ENCODE measurements at places on chromosomes 16 and 17.

DNA sequence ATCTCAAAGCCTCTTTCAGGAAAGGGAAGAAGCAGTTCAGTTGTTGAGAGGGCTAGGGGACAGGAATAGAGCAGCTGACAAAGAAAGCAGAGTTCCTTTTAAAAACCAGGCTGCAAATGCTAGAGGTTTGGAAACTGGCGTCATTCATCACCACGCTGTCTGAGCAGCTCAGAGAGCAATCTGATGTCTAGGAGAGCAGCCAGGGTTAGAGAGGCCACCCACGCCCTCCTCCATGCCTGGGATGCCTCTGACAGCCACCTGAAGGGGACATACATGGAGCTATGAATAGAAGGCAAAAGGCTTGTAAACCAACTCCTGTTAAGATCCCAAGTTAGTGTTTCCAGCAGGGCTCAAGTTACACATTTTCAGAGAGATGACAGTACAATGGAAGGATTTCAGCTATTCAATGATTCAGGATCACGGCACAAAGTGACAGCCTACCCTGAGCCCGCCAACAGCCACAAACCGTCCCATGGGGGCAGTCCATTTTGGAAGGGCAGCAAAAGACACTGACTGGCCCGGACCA, 12.4 kb downstream of the RAB5C start:
- no peak for DNase-seq

DNA sequence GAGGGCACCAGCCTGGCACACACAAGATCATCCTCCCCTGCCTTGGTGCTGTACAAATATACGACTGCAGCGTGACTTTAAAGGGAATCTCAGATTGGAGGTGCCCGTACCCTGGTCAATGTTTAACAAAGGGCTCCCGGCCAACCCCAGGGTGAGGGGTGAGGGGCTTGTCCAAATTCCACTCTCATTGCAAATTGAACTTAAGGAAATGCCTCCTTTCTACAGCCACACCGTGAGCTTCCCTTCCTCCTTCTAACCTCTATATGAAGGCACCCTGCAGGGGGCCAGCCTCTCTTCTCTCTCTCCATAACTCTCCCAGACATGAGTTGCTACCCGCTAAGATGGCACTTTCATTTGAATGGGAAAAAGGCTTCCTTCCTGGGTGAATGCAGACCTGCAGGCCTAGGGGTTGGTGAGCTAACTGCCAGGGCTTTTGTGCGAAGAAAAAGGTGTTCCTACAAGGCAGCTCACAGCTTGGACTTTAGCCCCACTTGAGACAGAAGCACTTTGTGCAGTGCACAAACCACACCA, 76.6 kb downstream of the IRF8 start:
- no peak for DNase-seq

DNA sequence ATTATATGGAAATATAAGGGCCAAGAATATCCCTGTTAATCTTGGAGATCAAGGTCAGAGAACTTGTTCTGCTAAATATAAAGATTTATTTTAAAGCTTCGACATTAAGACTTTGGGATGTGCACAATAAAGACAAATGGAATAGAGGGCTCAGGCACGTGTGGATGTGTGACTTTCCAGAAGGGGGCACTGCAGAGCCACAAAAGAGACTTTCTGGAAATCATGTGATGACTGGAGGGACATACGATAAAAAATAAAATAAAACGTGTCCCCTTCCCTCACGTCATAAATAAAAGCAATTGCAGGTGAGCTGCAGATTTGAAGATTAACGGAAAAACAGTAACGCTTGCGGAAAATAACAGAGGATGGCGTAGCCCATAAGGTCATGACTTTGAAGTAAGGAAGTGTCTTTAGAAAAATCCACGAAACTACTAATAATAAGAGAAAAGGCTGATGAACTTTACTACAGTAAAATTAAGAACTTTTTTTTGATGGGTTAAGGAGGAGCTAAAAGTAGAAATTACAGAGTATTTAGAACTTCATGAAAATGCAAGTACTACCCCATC, 9.4 kb upstream of the ENGASE start:
- DNase-seq = peak; percentile 49

- DNase-seq = no peak
Measured at GRCh38 chr16:18931756-18932155, 5.5 kb upstream of the SMG1 start.

- DNase-seq = no peak
Measured at GRCh38 chr17:17508646-17509591, 12.7 kb upstream of the RASD1 start.

DNA sequence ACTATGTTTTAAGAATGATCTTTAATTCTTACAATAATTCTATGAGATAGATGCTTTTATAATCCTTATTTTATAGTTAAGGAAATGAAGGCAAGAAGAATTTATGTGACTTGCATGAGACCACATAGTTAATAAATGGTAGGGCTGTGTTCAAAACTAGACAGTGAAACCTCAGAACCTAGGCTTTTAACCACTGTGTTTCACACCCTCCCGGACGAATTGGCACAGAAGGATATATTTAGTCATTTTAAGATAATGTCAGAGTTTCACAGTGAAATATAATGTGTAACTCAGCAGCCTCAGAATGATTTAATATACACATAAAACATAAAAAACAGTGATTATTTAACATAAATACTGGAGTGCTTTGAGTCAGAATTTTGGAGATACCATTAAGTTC, 57.0 kb downstream of the NSRP1 start:
- DNase-seq = no peak

- DNase-seq = no peak
Measured at GRCh38 chr17:77212081-77212832, 71.5 kb downstream of the SEC14L1 start.

DNA sequence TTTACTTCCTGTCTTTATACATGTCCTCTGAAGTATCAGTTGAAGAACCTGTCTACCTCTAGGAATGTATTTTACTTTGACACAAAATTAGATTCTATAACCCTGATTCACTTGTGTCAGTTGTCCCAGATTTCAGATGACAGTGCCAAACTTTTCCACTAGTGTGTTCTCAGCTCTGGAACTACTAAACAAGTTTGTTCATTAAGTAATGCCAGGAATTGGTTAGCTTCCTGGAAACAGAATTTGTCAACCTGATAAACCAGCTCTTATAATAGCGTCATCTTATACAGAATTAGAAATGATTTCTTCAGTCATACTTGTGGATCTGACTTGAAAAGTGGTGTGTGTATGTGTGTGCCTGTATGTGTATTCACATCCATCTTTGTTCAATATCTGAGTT, 7.4 kb downstream of the MAP3K3 start:
- DNase-seq = no peak

DNA sequence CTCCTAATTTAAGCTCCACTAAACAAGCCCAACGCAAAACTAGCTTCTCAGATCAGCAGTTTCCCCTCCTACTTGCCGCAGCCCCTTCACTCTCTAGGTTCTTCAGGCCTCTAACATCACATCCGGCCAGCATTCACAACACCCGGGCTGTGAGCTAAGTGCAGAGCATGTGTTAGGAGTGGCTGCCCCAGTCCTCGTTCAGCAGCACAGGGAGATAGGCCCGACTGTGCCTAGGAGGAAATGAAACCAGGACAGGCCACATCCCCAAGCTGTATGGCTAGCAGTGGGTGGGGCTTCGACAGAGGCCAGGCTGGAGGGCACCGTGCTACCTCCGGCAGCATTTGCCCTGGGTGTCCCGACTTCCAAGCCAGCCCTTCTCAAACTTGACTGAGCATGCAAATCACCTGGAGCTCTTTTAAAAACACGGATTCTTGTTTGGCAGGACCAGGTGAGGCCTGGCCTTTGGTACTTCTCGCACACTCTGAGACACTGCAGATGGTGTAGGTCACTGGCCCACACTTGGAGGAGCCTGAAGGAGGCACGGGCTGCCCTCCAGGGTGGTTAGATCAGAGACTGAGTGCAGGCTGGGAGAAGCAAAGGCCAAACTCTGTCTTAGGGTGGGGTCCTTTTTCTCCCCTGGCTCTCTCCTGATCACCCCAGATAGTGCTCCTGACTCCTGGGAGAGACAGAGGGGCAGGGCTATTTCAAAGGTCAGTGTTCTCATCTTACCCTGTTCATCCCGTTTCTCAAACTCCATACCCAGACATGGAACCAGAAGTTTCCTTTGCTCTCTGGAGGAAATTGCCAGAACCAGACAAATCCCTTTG, 202.0 kb downstream of the C16orf78 start:
- DNase-seq = no peak

DNA sequence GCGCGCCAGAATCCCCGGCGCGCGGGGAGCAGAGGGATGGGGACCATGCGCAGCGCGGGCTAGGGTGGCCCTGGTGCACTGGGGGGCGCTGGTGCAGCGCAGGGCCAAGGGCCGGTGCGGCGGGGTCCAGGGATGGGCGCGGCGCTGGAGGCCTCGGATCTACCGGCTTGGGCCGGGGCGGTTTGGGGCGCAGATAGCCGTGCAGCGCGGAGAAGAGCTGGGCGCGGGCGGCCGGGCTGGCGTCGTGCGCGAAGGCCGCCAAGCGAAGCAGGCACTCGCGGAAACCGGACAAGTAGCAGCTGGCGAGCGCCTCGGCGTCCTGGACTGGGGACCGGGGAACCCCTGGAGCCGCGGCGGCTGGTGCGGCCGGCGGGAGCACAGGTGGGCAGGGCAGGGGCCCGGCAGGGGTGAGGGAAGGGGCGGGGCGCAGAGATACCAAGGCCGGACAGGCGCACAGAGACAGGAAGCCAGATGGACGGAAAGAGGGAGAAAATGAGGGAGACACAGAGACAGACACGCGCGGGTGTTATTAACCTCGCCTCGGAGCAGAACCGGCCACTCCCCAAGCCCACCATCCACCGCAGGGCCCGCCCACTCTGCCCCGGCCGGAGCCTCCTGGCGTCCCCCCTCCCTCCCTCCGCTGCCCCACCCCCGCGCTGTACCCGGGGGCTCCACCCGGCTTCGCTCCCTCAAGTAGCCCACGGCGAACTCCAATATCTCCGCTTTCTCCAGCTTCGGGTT, 2.1 kb downstream of the HES7 start:
- peak; percentile 24 for DNase-seq

GRCh38 chr17:40470932-40471828, 27.9 kb downstream of the IGFBP4 start:
- no peak for DNase-seq

DNA sequence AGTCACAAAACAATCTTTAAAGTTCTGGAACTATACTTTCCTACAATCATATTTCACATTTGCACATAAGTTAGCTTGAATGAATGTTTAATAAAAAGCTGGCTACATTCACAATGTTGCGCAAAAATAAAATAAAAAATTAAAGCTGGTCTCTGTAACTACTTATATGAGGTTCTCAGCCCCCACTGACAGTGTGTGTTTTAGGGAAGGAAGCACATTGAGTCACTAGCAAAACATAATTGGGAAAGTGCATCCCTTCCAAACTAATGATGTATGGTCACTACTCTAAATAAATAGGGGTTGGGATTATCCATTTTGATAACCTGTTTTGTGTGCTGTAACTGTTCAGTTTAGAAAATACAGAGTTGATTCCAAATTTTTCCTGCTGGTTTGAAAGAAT, 251.9 kb downstream of the IRX3 start:
- no peak for DNase-seq

- peak; percentile 16 for DNase-seq
Measured at GRCh38 chr16:3609895-3610697, 1.3 kb downstream of the SLX4 start.

DNA sequence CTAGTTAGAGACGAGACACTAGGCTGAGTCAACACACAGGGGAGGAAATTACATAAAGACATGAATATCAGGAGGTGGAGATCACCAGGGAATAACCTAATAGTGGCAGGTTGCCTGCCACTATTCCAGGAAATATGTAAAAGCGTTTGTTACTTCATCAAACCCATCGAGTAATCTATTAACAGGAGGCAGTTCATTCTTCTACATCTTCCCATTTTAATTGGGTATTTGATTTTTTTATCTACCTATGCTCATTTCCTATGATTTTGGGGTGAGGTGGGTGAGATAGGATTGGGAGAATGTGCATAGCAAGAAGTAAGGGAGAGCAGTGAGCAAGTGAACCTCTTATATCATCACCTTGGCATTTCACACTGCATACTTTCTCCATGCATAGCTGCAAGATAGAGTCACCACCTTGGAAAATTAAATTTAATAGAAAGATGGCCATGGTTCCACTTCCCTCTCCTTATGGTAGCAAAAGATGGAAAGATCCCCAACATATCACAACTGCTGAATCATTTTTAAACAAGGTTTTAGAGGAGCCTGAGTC, 312.2 kb downstream of the TMEM114 start:
- no peak for DNase-seq

GRCh38 chr16:70253291-70254106, 1.8 kb upstream of the EXOSC6 start:
- DNase-seq = no peak

DNA sequence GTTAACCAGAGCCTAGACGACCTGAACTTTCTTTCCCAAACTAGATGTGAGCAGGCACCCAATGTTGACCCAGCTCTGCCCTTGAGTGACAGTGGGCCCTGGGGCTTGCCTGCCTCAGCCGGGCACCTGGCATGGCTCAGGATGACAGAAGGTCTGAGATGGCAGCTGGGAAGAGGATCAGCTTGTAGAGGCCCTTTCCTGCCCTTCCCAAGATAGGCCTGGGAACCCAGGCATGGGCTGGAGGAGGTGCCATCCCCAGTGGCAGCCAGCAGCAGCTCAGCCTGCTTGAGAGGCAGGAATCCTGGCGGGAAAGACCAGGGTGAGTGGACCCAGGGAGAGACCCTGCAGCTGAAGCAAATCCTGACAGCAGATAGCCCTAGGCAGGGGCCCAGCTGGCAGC, 59.1 kb downstream of the PIPOX start:
- DNase-seq = no peak

GRCh38 chr16:66064801-66065530, 301.5 kb upstream of the CDH5 start:
- no peak for DNase-seq

GRCh38 chr16:63539276-63539675, 1503.0 kb upstream of the CDH8 start:
- DNase-seq = no peak

DNA sequence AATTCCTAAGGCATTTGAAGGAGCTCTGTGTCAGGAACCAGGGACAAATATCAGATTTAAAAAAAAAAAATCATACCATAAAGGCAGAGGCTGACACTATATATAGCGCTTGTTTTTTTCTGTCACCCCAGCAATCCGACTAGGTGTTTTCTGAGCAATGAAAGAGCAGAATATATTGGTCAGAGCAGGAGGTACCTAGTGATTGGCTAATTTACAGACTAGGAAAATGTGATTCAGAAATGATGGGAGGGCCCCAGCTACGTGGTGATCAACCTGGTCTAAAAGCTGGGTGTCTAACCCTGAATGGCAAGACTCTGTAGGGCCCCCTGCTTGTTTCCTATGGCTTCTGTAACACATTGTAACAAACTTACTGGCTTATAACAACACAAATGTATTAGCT, 195.5 kb upstream of the XYLT1 start:
- no peak for DNase-seq

DNA sequence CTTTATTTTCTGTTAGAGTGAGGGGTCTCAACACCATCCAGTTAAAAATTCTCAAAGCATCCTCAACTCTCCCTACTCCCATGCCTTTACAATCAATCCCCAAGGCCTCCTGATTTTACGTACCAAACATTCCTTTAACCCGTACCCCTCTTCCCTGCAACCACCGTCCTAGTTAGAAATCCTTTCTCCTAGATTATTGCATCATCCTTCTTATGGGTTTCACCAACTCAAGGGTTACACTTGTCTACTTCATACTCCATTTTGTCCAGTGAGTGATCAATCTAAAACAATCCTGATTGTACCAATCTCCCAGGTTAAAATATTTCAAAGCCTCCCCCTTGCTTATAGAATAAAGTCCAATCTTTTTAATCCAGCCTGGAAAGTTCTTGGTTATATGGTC, 24.7 kb downstream of the SOX9 start:
- no peak for DNase-seq
